Stimulated activated CD4-positive, alpha-beta T cell treated with anti-CD3 and anti-CD28 coated beads, Interleukin-2, amount 100 ng/mL, for 4 hours (primary cell): ENCODE measurements at places on chromosomes 5 and 9.

GRCh38 chr5:4662756-4663155, 477.4 kb upstream of the ADAMTS16 start:
- DNase-seq = no peak

GRCh38 chr5:126516133-126516532, 78.9 kb downstream of the ALDH7A1 start:
- no peak for DNase-seq

GRCh38 chr5:1432296-1432695, 12.9 kb downstream of the SLC6A3 start:
- DNase-seq = no peak

DNA sequence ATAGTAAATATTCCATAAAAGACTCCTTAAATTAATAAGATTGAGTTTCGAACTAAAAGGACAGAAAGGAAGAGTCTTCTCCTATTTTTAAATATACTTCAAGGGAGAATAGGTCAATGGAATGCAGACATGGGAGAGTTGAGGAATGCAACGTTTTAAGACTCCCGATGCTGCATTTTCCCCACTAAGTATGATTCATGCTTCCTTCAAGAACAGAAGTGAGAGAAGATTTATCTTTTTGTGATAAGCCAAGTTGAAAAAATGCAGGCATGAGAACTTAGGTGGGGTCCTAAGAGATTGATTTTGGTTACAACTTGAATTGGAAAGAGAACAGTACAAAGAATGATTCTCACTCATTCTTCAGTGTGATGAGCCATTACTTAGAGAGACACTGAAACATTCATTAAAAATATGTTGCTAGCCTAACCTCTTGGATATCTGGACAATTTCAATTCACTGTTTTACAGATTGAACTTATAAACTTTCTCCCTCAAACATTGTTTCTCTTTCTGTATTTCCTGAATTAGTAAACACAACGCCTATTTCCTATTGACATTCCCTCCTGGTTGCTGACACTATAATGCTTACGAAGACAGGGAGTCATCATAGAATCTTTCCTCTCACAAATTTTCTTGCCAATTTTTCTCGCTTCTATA, 1666.1 kb upstream of the WWC1 start:
- no peak for DNase-seq

GRCh38 chr5:14063138-14063537, 80.0 kb upstream of the TRIO start:
- no peak for DNase-seq

- DNase-seq = no peak
Observed at GRCh38 chr9:92781899-92782298, 17.3 kb upstream of the BICD2 start.

- no peak for DNase-seq
Observed at GRCh38 chr9:35606138-35606504, 1.1 kb downstream of the TESK1 start.

GRCh38 chr9:101220341-101220740, 164.5 kb downstream of the BAAT start:
- no peak for DNase-seq

DNA sequence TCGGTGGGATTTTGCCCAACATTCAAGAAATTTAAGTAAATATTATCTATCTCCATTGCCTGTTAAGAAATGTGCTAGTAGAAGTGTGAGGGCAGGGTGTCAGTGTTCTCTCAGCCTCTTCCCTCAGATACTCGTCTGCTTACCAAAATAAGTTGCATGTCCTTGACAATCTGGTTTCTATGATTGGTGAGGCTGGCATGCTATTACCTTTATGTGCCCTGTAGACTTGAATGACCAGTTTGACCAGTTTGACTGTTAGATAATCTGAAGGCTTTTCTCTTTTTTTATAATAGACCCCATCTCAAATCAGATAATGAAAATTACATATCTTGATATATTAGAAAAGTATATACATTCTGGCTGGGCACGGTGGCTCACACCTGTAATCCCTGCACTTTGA, 348 bp downstream of the CATSPER3 start:
- DNase-seq = no peak

GRCh38 chr5:118863345-118863744, 125.0 kb downstream of the DTWD2 start:
- no peak for DNase-seq

- no peak for DNase-seq
Observed at GRCh38 chr9:673966-674526, 167.5 kb upstream of the DMRT1 start.

DNA sequence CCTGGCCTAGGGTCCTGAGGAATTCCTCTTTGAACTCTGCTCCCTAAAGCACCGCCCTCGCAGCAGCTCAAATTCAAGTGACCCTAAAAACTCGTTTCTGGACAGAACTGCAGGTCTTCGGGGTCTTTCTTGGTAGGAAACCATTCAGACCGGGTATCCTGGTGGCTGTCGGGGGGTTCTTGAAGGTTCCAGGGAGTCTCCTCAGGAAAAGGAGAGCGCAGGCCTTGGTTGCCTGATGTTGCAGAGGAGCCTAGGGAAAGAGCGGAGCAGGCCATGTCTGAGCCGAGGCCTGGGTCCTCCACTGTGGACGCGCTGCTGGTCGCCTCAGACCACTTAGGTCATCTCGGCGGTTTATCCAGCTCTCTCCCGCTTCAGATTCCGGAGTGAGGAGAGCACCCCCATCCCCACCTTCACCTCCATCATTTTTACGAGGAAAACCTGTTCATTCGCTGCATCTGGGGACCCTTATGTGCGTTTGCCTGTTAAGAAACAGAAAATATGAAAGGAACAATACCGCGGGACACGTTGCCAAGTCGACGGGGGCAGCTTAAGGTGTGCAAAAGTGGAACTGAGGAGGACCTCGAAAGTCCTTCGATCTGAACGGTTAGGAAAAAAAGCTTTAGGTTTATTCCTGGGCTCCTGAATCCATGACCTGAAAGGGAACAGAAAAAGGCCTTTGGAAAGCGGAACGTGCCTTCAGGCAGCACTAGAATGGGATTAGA, 299.4 kb downstream of the PARP8 start:
- no peak for DNase-seq

GRCh38 chr5:83889971-83890745, 169.5 kb upstream of the HAPLN1 start:
- no peak for DNase-seq

- DNase-seq = no peak
Observed at GRCh38 chr9:27019589-27019988, 14.1 kb upstream of the LRRC19 start.

GRCh38 chr5:31027721-31028120, 165.8 kb upstream of the CDH6 start:
- no peak for DNase-seq

DNA sequence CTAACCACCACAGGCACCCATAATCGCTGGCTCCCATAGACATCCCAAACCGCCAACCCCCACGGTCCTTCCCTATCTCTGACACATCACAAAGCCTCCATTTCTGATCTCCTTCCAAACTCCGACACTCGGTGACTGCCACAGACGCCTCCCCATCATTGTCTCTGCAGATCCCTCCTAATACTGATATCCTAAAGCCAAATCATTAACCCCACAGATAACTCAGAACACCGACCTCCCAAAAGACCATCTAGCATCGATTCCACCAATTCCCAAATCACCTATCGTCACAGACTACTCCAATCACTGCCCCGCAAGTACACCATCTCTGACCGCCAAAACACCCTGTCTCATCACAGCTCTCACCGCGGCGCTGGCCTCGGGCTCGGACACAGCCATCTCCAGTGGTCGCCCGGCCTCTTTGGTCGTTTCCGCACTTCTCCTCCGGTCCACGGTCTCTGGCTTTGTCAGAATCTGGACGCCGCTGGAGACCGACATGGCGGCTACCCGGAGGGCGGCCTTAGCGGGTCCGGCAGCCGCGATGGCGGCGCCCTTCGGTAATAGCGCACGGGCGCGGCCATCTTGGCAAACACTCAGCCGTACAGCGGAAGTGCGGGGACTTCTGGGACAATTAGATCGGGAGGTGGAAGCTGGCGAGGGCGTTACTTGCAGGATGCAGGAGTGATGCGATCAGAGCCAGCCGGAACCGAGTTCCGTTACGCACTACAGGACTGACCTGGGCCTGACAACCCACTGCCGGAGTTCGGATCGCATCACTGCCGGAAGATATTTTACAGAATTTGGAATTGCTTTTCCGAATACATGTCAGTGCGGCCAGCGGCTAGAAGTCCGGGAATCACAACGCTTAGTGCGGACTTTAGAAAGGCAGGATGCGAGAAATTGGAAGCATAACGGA, at the start of gene ZFP37:
TSS of gene ZFP37 (minus strand) at position 534 of the 916 bp plus-strand sequence. CDS start at position 498, 36 bp downstream.
- peak; percentile 57 for DNase-seq

DNA sequence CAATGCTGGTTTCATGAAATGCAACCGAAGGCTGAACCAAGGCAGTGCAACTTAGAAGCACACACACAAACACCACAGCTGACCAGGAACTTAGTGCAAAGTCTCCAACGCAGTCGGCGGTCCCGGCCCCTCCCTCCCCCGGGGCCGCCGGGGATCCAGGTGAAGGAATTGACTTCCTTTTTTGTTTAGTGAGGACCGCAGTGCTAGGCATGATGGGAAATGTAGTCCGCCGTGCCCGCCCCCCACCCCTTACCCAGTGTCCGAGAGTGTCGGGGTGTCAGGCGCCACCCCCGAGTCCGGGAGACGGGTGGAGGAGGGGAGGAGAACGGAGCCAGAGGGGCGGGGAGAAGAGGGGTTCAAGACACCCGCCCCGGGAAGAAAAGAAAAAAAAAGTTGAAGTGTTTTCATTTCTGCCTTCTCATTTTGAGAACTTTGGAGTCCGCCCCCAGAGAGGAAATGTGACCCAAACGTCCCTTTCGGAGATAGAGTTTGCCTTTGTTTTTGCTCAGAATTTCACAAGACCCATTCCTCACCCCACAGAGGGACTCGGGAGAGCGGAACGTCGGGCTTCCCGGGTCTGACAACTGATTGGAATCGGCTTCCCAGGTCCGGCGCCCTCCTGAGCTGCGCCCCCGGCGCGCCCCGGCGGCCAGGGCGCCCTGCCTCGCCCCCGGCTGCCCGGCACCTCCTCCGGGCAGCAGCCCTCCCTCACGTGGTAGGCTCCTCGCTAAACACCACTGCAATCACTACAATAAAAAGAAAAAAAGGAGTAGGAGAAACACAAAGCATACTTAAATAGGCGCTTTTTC, 2.0 kb downstream of the IER5L start:
- DNase-seq = no peak

GRCh38 chr5:175617447-175617846, 40.4 kb upstream of the HRH2 start:
- DNase-seq = no peak

DNA sequence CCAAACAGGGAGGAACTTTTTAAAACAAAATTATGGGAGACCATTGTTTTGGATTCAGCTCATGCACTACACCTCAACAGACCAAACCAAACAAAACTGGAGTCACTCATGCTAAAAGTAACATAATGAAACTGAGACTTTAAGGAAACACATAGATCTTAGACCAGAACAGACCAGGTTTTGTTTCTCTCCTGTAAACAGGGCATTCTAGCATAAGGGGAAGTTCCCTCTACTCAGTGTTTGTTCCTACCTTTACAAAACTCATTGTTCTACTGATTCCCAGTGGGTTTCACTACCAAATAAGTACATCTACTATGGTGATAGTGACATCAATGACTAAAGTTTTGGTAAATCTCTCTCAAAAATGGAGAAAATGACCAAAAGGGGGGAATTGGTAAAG, 1103.6 kb upstream of the EDIL3 start:
- DNase-seq = no peak

DNA sequence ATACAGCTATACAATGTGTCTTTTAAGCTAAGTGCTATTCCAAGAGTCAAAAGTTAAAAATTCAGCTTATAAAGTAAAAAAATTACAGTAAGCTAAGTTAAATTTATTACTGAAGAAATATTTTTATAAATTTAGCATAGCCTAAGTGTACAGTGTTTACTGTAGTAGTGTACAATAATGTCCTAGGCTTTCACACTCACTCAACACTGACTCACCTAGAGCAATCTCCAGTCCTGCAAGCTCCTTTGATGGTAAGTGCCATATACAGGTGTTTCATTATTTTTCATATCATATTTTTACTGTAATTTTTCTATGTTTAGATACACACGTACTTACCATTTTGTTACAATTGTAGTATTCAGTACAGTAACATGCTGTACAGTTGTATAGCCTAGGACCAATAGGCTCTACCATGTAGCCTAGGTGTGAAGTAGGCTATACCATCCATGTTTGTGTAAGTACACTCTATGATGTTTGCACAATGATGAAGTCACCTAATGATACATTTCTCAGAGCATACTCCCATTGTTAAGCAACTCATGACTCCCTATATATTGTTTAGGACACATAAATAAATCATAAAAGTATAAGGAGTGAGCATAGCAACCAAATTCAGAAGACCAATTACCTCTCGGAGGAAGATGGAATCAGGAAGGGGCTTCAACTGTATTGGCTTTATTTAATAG, 165.1 kb upstream of the SLC30A5 start:
- no peak for DNase-seq

DNA sequence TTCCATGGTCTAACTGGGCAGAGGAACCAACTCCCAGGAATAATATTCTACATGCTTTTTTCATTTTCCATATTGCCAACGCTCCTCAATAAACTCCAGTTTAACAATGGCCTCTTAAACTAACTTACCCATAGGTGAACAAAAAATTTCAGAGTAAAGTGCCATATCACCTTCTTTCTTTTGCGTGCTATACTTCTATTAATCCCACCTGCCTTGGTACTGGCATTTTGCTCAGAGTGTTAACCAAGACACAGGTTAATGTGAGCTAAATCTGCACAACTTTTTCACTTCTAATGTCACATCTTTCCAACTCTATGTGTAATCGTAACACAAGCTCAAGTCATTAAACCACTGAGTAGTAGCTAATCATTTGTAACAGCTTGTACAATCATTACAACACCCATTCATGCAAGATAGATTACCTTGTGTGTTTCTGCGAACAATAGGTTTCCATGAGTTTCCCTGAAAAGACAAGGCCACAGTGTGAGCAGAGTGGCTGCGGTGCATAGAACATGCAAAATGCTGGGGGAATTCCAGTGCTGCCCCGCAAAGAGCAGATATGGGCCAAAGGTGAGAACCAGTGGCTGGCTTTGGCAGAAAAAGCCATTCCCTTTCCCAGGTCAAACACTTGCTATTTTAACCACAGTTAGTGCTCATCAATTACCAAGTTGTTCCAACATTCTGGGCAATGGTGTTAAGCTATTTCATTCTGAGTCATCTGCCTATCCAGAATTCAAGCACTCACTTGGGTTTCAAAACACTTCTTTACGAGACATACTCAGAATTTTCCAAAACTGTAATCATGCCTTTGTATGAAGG, 42.8 kb downstream of the TIMD4 start:
- DNase-seq = no peak

- DNase-seq = no peak
Observed at GRCh38 chr9:134378901-134379338, 52.7 kb downstream of the RXRA start.
